Cardiac fibroblast (primary cell): ENCODE measurements at places on chromosomes 5 and 9.

DNA sequence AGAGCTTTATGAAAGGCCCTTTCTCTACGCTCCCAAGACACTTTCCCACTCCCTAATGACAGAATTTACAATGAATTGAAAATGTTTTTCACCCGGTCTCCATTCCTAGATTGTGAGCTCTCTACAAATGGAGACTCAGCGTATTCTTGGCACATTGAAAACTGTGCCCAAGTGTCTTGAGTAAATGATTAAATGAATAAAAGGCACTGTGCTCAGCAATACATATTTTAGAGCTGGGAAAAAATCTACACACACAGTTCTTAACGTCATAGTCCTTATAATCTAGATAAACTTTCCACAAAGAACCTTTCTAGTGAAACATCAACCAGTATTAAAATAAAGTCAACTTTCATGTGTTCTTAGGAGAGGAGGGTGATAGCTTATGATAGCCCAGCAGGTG is 634.0 kb downstream of the RAB3C start:
- no peak for DNase-seq

GRCh38 chr9:76737154-76737902 is 26.9 kb upstream of the PCA3 start:
- no peak for DNase-seq

- DNase-seq, result peak; percentile 52
Observed at GRCh38 chr5:98750693-98751092, 22.8 kb upstream of the RGMB start.

DNA sequence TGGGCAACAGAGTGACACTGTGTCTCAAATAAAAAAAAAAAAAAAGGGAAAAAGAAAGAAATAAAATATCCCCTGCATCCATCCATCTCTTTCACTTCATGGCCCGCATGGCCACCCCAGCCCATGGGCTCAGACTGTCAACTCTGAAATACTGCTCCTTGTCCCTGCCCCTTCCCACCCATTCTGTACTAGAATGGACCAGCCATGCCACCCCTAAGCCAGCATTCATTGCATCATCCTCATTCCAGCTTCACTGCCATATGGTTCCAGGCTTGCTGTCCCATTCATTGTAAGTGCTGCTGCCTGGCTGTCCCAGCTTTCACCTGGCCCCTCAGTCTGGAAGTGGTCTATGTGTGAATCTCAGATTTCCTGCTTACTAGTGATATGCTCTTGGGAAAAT is 46.2 kb downstream of the SPRY4 start:
- DNase-seq, result no peak

- no peak for DNase-seq
Observed at GRCh38 chr9:128153060-128153946, 4.0 kb downstream of the LCN2 start.

- no peak for DNase-seq
Observed at GRCh38 chr9:86347991-86348390, 6.2 kb downstream of the TUT7 start.

GRCh38 chr5:84480873-84481637 is 96.4 kb upstream of the EDIL3 start:
- no peak for DNase-seq

- DNase-seq, result no peak
Observed at GRCh38 chr5:76455531-76456133, 52.5 kb downstream of the IQGAP2 start.

DNA sequence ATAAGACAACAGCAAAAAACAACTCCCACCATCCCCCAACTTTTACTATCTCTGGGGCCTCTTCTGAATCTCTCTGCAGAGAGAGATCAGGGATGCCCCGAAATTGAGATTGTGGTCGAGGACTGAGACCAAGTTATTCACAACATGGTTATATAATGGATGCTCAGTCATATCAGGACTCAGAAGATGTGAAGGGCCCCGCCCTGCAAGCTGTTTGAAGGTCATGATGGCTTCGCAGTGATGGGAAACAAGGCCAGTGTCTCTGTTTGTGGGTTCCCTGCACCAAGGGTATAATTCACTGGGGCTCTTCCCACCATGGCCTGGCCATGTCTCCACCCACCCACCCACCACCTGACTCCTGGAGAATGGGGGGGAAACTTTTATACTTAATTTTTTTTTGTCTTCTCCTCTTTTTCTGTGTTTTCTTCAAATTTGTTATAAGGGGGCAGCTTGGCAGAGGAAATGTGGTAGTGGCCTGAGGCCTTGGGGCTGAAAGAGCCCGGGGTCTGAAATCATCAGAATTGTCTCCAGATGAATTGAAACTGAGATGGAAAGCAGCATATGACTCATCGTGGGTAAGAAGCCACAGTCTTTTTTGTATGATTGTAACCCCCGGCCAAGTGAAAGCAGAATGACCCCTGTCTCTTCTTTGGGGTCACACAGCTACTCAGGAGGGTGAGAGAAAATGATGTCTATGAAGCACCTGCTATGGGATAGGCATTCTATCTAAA is 15.0 kb upstream of the TEX48 start:
- no peak for DNase-seq

DNA sequence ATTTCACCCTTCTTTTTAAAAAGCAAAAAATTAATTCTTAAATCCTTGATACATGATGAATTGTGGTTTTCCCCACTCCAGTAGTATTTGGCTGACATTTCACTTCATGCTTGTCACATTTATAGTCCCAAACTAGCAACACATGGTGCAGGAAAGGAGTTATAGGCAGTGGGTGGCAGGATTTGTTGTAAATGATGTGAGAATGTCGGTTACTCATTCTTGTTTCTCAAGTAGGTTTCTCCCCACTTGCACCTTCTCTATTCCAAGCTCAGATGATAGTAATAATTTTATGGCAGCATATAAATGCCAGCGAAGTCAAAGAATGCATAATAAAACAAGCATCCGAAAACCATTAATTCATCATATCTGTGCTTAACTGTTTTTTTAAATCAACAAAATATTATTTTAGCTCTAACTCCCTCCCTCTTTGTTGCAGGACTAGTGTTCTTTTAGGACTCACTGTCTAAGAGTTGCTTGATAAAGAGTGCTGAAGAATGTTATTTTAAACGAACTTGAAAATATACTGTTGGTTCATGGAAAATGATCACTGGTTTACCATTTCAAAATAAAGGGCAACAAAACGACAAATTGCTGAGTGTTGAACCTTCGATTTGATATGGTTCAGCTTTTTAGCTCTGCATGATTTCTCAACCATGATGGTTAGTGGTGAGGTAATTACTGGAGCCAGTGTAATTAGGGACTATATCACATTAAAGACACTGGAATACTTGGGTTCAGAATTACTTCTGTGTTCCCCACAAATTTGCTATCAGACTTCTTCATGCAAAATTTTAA is 88.1 kb upstream of the ADAMTSL1 start:
- no peak for DNase-seq
